ENCODE measurements at places on chromosomes 1 and 21. TPM values are rescaled to one million over a fixed set of nuclear protein-coding genes. Genes with fewer than 3 reads are reported as not detected.

DNA sequence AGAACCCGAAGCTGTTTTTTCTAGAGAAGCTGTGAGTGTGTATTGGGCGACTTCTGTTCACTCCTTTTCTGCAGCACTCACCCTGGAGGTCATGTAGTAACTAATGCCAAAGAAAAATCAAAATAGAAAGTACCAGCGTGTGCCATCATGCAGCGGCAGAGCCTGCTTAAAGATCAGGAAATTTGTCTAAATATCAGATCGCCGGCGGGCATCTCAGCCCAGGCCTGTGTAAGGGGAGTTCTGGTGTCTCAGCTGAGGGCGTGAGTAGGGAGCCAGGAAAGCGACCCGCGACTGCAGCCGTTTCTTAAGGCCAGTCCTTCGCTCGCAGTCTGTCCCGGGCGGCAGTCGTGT lies 768 bp downstream of the EDARADD start:
- DNase-seq, result no peak

- no peak for DNase-seq
Observed at GRCh38 chr1:107309962-107310361, 169.1 kb downstream of the NTNG1 start.

- no peak for DNase-seq
Observed at GRCh38 chr1:169060043-169060722, 46.3 kb upstream of the ATP1B1 start.

DNA sequence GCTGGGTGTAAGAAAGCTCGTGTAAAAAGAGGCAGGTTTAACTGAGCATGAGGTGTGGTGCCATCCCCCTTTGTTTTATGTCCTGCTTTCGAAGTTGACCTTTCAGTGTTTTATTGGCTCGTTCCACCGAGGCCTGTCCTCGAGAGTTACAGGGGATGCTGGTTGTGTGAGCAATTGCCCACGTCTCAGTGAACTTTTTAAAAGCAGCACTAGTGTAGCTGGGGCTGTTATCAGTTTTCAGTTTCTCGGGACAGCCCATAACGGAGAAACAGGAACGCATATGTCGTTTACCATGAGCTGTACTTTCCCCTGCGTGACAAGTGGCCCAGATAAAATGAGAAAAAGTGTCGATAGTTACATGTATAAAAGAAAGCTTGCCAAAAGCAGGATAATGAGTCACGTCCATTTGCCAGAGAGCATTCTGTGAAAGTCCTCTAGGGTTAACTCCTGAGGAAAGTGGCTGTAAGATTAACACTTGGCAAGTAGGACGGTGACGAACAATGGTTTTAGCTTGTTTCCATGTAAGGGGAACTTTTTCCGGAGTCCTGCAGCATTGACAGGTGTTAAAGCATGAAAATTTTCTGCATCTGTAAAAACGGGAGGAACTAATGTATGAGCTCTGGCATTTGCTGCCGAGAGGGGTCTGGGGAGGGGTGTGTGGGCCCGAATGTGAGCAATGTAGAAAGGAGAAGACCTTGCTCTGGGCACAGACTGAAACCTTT lies 7.8 kb upstream of the LRRC47 start:
- DNase-seq, result no peak

- DNase-seq, result no peak
Observed at GRCh38 chr1:243751506-243751905, 98.5 kb downstream of the AKT3 start.

- DNase-seq, result no peak
Observed at GRCh38 chr1:116993286-116993685, 8.3 kb upstream of the CD101 start.

- no peak for DNase-seq
Observed at GRCh38 chr1:62110198-62110817, 84.3 kb upstream of the L1TD1 start.

DNA sequence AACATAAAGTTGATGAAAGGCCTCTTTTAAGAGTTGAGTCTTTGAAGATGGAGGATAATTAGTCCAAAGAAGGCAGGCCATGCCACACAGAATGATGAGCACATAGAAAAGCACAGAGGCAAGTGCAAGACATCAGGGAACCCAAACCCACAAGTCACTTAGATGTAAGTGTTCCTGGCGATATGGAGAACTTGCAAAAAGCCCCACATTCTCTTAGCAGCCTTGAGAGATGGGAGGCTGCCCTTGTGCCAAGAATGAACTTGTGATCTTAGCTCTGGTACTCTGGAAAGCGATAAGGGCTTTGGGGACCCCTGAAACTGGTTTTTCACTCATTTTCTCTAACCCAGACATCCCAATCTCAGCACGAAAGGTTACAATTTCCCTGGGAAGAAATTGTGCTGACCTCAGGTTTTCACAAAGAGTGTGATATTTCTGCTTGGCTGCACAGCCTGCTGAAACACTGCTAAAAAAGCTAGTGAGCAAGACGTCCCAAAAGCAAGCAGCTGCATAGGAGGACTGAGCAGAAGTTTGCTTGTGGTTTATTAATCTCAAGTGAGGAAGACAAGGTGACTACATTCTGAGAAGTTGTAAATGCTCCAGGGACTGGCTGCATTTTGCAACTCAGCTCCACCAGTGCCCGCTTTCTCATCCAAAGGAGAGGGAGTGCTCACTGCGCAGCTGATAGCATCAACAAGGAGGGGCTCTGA lies 496.9 kb upstream of the CAMK1G start:
- DNase-seq, result no peak

GRCh38 chr1:54464477-54465146 lies 58.4 kb upstream of the SSBP3 start:
- DNase-seq, result no peak

- no peak for DNase-seq
Observed at GRCh38 chr1:29260531-29260930, 24.2 kb downstream of the PTPRU start.

GRCh38 chr1:217053676-217054075 lies 330.4 kb upstream of the ESRRG start:
- no peak for DNase-seq

- DNase-seq, result no peak
Observed at GRCh38 chr1:211037095-211037494, 96.9 kb downstream of the KCNH1 start.

DNA sequence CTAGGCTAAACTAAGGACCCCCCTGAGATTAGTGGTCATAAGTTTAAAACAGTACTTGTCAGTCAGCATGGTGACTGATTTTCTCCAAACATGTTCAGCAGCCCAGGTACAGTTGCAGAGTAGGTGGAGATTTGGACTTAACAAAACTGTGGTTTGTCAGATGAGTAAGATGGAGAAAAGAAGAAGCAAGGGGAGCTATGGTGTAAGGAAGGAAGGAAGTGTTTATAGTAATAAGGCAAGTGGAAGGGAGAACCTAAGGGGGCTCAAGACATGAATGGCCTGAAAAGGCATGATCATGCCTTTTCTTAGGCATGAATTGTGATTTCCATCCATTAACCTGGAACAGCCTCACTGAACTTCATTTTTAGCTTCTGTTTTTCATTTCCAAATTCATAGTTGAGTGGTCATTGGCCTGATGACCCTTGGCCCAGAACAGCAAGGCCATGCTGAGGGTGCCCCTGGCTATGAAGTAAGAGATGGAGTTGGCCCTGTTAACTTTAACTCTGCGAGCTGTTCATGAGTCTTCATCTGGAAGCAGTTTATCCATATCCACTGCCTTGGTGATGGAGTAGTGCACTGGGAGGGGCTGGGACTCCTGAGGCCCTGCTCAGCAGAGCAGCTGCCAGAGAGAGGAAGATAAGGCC lies 60.7 kb downstream of the LRRC8D start:
- DNase-seq, result no peak

GRCh38 chr1:66450043-66450514 lies 83.9 kb upstream of the SGIP1 start:
- no peak for DNase-seq

DNA sequence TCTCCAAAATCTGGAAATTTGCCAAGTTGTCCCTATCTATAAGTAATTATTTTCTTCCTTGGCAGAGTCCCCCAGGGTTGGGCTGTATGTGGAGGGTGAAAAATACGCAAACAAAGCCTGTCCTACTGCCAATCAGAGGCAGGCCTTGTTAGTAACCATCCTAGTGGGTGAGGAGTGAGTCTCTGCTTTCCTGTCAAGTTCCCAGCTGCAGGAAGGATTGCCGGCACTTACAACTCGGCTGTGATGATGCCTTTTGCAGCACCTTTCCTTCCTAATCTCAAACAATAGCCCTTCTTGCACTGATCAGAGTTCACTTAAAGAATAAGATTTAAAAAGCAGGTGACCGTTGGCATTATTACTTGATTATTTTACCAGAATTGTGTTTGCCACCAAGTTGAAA lies 31.3 kb upstream of the FGGY start:
- DNase-seq, result no peak

GRCh38 chr1:15975358-15975804 lies 520 bp downstream of the ZBTB17 start:
- peak; percentile 92 for DNase-seq

- DNase-seq, result no peak
Observed at GRCh38 chr1:23477359-23478144, 6.4 kb downstream of the ASAP3 start.

- DNase-seq, result no peak
Observed at GRCh38 chr1:209845408-209845725, 17.6 kb downstream of the UTP25 start.

DNA sequence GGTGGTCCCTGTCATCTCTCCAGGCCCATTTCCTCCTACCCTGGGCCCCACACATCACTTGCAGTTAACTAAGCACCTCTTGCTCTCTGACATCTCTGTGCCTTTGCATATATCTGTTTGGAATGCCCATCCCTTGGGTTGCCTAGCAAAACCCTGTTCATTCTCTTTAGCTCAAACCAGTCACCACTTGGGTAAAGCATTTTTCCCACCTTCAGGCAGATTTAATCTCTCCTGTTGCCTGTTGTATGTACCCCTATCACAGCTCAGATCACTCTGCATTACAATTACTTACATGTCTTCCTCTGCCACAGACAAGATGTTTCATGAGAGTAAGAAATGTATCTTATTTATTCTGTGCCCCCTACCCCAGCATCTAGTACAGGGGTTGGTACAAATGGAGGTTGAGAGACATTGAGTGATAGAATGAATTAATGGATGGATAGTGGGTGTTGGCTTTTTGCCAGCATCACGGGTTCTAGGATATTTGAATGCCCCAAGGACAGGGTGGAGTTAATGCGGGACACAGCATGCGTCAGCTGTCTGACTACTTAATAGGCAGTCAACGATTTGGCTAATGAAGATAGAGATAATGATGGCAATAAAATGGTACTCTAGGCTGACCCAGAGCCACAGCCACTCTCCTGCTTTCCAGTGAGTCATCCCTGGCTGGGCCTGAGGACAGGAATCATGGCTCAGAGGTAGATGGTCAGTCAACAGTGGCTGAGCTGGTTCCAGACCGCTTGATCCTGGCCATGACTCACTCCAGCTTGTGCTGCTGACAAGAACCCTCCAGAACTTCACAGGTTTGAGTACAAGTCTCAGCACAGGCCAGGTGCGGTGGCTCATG lies 6.5 kb downstream of the NR0B2 start:
- DNase-seq, result no peak

GRCh38 chr1:231190456-231190855 lies 28.6 kb downstream of the TRIM67 start:
- no peak for DNase-seq

DNA sequence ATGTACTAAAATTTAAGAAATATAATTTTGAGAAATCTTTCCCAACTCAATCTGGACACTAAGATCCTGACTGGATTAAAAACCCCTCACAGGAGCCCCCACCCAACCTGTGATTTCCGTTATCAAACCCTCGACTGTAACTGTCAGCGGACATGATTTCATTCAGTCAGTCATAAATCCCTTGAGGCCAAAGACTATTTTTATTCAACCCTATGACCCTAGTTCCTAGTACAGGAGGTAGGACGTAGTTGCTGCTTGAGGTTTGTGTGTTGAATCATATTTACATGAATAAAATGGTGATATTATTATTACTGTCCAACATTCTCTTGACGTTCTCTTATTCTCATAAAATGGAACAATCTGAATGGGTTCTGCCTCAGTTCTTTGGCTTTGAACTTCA lies 73.1 kb upstream of the DYNLT5 start:
- no peak for DNase-seq

DNA sequence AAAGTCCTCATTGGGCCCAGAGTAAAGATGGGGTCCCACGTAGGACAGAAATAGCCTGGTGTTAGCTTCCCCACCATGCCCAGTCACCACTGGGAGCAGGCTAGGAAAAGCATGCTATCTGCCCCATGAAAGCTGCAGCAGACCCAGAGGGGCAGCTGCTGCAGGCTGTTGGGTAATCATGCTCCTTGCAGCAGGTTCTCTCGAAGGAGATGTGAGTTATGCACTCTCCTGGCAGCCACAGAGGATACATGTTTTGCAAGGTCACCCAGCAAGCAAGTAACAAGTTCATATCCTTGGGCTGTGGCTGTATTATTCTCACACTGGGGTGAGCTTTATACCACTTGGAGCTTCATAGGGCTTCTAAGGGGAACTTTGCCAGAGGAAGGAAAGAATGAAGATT lies 9.1 kb upstream of the HEYL start:
- no peak for DNase-seq

DNA sequence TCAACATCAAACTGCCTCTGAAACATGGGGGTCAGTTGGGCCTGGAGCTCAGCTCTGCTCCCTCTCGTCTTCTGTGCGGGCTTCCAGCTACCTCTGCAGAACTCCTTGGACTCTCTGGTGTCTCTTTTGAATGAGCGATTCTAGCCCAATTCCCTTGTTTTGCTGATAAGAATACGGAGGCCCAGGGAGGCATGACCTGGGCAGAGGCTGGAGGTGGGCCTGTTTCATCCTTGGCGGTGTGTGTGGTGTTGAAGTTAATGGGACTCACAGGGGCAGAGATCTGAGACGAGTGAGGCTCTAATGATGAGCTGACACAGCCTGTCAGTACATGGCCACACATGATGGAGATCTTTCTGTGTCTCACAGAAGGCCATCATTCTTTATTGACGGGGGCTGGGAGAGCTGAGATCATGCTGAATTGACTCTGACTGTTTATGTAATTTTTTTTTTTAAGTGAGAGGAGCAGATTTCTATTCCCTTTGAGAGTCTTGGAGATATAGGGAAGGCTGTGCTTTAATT lies 134.5 kb downstream of the URB2 start:
- DNase-seq, result no peak

GRCh38 chr1:41714638-41715389 lies 203.9 kb downstream of the HIVEP3 start:
- no peak for DNase-seq

GRCh38 chr21:42677339-42678321 lies 24.2 kb downstream of the PDE9A start:
- DNase-seq, result no peak

CR1L gene
- not detected for total RNA-seq

VWA1 gene
- total RNA-seq, result 7.7 TPM

AIM2 gene
- total RNA-seq, result 1.8 TPM

C1orf185 gene
- not detected for total RNA-seq

ADORA1 gene
- not detected for total RNA-seq

TDRD5 gene
- not detected for total RNA-seq

COL8A2 gene
- not detected for total RNA-seq

OR2T35 gene
- not detected for total RNA-seq

CCDC185 gene
- not detected for total RNA-seq

OR2T2 gene
- not detected for total RNA-seq

OLIG1 gene
- total RNA-seq, result 0.20 TPM

RAP1A gene
- total RNA-seq, result 97.8 TPM

EDN2 gene
- total RNA-seq, result not detected

LCE1A gene
- total RNA-seq, result not detected
